ENCODE measurements at places on chromosomes 2 and 18.

GRCh38 chr2:217168496-217168895, 308.6 kb upstream of the TNP1 start:
- no peak for DNase-seq

DNA sequence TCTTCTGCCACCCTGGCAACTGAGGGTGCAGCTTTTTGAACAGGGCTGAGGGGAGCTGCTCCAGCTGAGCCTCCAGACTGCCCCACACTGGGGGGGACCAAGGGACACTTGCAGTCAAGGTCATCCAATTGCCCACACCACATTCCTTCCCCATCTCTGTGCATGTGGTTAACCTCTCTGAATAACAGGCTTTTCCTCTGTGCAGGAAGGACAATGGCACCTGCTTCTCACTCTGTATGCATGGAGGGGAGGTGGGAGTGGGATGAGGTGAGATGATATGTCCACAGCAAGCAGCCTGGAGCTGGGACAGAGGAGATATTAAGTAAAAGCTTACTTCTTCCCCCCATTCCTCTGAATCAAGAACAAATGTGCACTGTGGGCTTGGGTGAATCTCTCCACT, 39.1 kb upstream of the TEX51 start:
- no peak for DNase-seq

- no peak for DNase-seq
These were observed 158.8 kb downstream of the L3MBTL4 start for GRCh38 chr18:6255886-6256285.

GRCh38 chr2:55269645-55269990, 587 bp upstream of the MTIF2 start:
- DNase-seq: no peak

DNA sequence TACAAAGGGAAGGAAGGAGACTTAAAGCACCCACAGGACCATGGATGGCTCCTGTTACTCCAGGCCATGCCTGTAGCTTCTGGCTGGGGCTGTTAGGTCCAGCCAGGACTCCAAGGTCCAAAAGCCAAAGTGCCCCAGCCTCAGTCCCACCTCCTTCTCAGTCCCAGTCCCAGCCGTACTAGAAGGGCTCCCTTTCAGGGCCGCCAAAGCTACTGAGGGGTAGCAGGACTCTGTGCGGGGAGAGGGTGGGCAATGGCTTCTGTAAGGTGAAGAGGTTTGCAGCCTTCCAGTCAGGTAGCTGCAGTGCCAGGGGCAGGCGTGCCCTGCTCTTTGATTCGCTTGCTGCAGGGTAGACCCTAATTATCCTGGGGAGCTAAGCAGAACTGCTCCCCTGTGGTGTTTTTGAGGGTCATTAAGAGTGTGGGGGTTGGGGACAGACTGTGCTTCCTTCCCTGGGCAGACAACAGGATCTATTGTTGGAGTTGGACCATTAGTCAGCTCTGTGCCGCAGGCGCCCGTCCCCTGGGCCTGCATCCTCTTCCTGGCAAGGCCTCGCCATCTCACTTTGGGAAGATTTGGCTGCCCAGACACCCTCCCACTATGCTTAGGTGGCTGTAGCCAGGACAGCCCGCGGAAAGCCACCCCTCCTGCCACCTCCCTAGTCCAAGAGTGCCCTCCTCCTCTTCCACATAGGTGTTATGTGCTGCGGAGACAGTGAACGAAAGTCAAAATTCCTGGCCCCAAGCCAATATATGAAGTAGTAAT, 118.8 kb downstream of the ZBTB7C start:
- DNase-seq: no peak

DNA sequence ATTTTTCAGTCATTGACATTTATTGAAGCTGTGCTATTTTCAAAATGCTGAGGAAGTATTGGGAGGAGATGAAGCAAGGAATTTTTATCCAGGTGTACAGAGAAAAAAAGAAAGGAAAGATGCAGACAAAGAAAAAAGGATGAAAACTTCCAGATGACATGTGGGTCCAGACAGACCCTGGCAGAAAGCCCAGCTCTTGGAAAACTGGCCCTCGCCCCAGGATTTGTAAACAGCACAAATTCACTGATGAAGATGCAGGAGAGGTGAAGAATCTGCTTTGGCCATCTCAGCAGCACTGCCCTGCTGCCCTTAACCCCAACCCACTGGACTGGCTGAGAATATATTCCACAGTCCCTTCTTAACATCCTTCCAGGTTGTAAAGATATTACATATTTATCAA, 12.5 kb downstream of the TACR1 start:
- DNase-seq: no peak

- no peak for DNase-seq
These were observed 141.8 kb upstream of the CTNNA2 start for GRCh38 chr2:79370976-79371538.

Data from LoVo (cell line).